ENCODE measurements at places on chromosomes 7 and 10. TPM values are rescaled to one million over a fixed set of nuclear protein-coding genes. Genes with fewer than 3 reads are reported as not detected.

NEUROG3 gene
- total RNA-seq, result not detected

H2BK1 gene
- not detected for total RNA-seq

DNA sequence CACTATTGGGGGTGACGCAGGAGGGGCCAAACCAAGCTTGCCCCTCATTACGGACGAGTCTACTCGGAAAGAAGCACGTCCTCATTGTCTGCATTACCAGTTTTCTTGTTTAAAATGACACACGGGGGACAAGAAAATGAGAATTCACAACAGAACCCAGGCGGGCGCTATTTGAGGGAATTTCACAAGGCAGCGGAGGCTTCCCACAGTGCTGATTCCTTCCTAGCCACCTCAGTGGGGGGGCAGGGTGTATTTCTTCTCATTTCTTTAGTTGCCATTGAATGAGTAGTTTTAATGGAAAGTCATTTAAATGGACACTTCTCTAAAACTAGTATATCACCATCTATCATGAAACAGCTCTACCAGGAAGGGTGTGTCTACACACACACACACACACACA, 42.9 kb downstream of the NRAP start:
- H3K27me3 ChIP-seq, result peaks cover 32% of the 10 kb centered on the region
- no peak overlapping the region for H3K4me3 ChIP-seq
- H3K4me1 ChIP-seq, result no peaks in the 10 kb centered on the region
- no peak overlapping the region for H3K27ac ChIP-seq
- no peak for DNase-seq

- H3K27me3 ChIP-seq, result no peaks in the 10 kb centered on the region
- DNase-seq, result no peak
- peaks cover 4% of the 10 kb centered on the region for H3K4me1 ChIP-seq
Observed at GRCh38 chr10:17109475-17110207, 20.0 kb downstream of the CUBN start.

DNA sequence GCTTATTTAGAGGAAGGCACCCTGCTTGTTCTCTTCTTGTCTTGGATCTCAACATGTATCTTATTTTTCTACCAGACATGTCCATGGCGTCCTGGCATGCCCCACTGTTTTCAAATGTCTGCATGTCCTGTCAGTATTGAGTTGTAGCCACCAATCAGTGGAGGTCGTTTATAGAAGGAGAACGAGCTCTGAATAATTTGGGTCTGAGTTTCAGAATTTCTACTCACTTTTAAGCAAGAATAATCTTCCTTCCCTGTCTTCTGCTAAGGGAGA, 2.9 kb upstream of the HOXA13 start:
- H3K27me3 ChIP-seq, result peaks cover 99% of the 10 kb centered on the region
- DNase-seq, result no peak
- peaks cover 51% of the 10 kb centered on the region for H3K4me1 ChIP-seq
- H3K4me3 ChIP-seq, result no peak overlapping the region

All from suprapubic skin (tissue), 4 donors.